ENCODE measurements at places on chromosomes 12 and 14.

- no peak for DNase-seq
These were observed 53.1 kb downstream of the TOGARAM1 start for GRCh38 chr14:45015133-45015532.

- DNase-seq, result no peak
These were observed 44.6 kb upstream of the NPFF start for GRCh38 chr12:53551889-53552291.

DNA sequence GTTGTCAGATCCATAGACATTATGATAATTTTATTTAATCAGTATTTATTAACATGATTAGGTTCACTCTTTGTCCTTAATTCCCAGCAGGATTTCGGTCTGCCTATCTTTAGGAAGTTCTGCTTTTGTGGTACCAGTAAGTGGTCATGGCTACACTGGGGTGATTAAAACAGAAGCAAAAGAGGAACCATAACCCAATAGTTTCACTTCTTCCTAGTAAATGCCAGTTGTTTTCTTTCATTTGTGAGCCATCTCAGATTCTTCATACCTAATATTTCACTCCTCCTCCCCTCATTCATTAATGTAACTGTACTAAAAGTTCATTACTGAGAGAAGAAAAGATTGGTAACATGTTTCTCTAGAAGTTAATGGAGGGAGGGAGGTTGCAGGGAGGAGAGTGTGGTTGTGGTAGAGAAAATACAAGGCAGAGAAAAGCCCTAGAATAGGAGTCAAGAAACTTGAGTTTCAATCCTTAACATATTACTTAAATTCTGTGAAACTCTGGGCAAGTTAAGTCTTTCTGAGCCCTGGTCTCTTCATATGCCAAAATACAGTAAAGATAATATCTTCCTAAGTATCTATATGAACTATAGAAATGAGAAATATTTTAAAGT is 101.2 kb downstream of the PEBP1 start:
- DNase-seq, result no peak

- no peak for DNase-seq
These were observed 18.5 kb upstream of the ALDH2 start for GRCh38 chr12:111748151-111748672.

- no peak for DNase-seq
These were observed 54.2 kb downstream of the C12orf42 start for GRCh38 chr12:103441437-103442181.
